Endothelial cell of umbilical vein (primary cell): ENCODE measurements at places on chromosomes 5 and 9. TPM values are rescaled to one million over a fixed set of nuclear protein-coding genes. Genes with fewer than 3 reads are reported as not detected.

DNA sequence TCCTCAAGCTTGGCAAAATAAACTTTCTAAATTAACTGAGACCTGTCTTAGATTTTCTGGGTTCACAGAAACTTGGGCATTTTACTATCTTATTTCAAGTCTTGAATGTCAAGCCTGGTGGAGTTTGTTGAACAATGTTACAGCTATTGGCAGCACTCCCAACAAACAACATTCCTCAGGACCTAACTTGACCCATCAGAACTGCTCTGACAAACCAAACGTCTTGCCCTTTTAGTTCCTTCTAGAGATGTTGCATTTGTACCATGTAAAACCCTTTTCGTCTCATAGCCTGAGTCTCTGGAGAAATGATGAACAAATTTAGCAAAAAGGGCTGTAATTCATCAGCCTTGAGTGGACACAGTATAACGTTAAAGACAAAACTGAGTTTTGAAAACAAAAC, 51.1 kb downstream of the GNA14 start:
- peak; percentile 56 for DNase-seq

DNA sequence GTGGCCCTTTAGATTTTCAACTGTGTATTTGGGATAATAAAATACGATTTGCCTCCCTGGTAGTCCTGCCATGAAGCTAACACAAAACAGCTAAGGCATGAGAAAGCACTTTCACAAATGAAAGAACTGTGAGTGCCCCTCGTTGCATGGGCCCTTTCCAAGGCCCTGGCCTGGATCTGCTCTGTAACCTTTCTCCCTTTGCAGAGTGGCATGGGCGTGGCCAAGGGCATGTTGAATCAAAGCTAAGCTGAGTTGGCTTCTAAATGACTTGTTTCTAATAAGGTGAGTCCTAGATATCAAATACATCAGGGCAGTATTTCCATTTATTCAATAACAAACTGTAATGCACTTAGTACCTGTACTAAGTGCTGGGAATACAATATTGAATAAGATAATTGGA, 78.7 kb upstream of the PTPN3 start:
- no peak for DNase-seq

DNA sequence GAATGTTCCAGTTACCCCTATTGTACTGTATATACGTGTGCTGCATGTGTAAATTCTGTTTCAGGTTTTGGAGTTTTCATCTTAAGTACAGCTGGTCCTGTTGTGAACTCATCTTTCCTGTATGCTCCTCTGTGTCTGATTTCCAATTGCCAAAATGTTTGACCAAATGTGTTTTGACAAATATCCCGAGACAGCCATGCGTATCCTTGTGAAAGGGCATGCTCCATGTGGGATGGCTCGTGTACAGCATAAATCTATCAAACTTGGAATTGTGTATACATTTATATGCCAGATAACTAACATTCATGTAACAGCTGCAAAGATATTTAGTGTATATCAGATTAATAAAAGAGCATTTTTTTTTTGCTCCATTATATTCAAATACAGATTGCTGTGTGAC, 69.5 kb upstream of the IQGAP2 start:
- no peak for DNase-seq

- DNase-seq: no peak
Measured at GRCh38 chr9:93994132-93994531, 39.0 kb upstream of the BARX1 start.

GRCh38 chr5:10538103-10538788, 25.6 kb upstream of the ANKRD33B start:
- DNase-seq: no peak

GRCh38 chr9:113317777-113318176, 14.6 kb upstream of the RNF183 start:
- DNase-seq: no peak

GRCh38 chr5:181100121-181100875, 30.7 kb downstream of the OR2V1 start:
- DNase-seq: peak; percentile 5

- peak; percentile 93 for DNase-seq
Measured at GRCh38 chr9:132698989-132699388, 28.7 kb downstream of the GTF3C4 start.

GRCh38 chr9:93325307-93326035, 126.0 kb upstream of the FAM120A start:
- no peak for DNase-seq

DNA sequence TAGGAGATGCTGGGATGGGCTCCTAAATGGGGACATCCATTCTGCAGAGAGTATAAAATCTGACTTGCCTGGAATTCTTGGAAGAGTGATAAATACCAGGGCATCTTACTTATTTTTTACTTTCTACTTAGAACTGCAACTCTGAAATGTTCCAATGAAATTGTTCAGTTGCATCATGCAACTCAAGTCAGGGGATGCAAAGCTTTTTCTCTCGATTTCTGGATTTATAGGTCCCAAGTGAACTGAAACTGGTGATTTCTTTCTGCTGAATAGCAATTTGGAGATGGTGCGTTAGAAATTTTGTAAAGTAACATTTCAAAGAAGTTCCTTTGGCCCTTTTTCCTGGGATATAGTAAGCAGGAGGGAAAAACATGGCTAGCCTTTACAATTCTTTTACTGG, 238.4 kb upstream of the CD180 start:
- DNase-seq: no peak

- DNase-seq: no peak
Measured at GRCh38 chr9:3205421-3206095, 320.2 kb downstream of the RFX3 start.

DNA sequence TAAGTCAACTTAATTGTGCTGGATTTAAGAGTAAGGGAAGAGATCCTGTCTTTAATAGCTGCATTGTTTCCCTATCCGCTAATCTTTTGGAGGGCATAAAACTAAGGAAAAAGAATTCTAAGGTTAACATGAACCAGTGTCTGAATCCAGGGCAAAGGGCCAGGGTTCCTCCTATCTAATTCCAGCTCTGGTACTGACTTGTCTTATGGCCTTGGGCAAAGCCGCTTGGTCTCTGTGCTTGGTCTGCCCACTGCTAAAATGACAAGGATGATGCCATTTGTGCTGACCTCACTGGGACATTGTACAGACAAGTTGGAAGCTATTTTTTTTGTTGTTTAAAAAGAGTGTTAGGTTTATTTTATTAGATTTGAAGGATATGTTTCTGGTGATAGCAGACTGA, 334.7 kb upstream of the PIK3R1 start:
- no peak for DNase-seq

- no peak for DNase-seq
Measured at GRCh38 chr5:56346741-56347535, 113.8 kb upstream of the ANKRD55 start.

- DNase-seq: no peak
Measured at GRCh38 chr5:172075656-172076055, 69.2 kb upstream of the FBXW11 start.

DNA sequence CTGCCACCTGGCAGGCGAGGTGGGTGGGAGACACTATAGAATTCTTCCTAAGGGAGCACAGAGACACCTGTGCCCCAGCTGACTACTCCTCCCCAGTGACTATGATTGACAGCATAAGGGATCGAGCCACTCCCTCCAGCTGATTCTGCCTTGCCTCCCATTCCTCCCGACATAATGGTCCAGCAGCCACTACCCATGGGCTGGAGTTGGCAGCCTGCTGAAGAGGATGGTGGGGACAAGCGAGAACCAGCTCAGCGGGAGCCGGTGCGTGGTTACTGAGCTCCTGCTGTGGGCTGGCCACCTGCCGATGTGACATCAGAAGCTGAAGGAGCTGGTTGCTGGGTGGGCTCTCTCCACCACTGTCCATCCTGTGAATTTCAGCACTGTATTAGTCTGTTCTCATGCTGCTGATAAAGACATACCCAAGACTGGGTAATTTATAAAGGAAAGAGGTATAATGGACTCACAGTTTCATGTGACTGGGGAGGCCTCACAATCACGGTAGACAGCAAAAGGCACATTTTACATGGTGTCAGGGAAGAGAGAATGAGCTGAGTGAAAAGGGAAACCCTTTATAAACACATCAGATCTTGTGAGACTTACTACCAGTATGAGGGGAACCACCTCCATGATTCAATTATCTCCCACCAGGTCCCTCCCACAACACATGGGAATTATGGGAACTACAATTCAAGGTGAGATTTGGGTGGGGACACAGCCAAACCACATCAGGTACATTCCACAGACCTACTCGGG, 12.1 kb upstream of the NCS1 start:
- DNase-seq: no peak

GRCh38 chr9:86766912-86767311, 180.4 kb downstream of the GAS1 start:
- DNase-seq: no peak

DNA sequence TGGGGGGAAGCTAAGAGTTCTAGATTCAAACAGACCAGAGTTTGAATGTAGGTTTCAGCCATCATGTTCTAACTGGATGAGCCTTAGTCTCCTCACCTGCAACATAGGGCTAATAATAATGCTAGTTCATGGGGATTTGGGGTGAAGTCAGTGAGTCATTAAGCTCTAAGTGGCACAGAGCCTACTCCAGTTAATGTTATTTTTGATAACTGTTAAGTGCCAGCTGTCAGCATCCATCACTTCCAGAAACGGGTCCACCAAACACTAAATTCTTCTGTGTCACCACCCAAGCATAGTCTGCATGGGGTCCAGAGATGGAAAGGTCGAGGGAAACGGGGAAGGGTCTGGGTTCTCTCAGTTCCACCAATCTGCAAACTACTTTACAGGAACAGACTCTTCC, 1.8 kb upstream of the TSC1 start:
- DNase-seq: no peak

DNA sequence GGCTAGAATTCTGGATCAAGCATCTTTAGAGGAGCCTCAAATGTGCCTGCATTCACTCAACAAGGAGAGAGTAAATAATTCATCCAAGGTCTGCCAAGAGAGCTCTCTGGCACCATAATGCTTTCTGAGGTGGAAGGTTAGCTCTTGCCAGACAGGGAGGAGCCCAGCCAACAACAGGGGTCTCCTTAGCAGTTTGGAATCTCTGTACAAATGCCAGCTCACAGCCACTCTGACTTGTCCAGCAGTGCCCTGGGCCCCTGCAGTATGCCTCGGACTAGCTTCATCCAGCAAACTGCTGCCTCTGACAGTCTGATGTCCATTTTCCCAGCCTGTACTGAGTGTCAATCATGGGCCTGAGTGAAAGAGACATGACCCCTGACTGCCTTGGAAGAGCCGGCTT, 127.2 kb upstream of the SLC44A1 start:
- DNase-seq: no peak

DNA sequence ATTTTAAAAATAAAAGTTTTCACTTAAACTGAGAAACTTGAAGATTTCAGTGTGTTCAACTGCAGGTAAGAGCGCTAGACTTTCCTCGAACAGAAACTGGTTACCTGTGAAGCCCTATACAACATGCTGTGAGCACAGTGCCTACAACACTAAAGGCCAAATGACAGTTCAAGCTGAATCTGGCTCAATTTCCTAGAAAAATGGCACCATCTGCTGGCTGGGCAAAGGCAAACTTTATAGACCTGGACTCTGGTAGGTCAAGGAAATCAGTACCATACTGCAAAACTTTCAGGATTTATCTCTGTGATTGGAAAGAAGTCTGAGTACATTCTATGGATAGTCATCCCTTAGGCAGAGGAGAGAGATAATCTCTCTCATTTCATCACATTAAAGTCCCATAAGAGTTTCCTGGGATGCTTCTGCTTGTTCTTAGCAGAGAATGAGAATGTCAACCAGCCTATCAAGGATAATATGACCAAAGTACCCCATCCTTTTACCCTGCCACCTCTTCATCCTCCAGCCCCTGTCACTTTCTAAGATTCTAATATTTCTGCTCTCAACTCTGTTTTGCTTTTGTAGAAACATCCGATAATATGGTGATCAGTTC, 31.8 kb upstream of the FOXB2 start:
- peak; percentile 15 for DNase-seq

- peak; percentile 64 for DNase-seq
Measured at GRCh38 chr9:129610473-129611306, 10.2 kb downstream of the C9orf50 start.

GRCh38 chr5:143541943-143542797, 138.7 kb upstream of the NR3C1 start:
- DNase-seq: no peak

ADAM19 gene
- 22.6 and 23.8 TPM in 2 replicates for total RNA-seq

ANKRD31 gene
- not detected in 2 replicates for total RNA-seq

SHB gene
- total RNA-seq: 22.3 and 24.9 TPM in 2 replicates

RALGPS1 gene
- total RNA-seq: 5.5 and 6.8 TPM in 2 replicates

PLCXD3 gene
- total RNA-seq: not detected in 2 replicates

IRX1 gene
- not detected in 2 replicates for total RNA-seq

DCAF10 gene
- 20.0 and 21.5 TPM in 2 replicates for total RNA-seq
